ENCODE measurements at places on chromosomes 3 and 15.

- peak; percentile 83 for DNase-seq
Measured at GRCh38 chr3:14143271-14144225, 18.7 kb downstream of the TMEM43 start.

DNA sequence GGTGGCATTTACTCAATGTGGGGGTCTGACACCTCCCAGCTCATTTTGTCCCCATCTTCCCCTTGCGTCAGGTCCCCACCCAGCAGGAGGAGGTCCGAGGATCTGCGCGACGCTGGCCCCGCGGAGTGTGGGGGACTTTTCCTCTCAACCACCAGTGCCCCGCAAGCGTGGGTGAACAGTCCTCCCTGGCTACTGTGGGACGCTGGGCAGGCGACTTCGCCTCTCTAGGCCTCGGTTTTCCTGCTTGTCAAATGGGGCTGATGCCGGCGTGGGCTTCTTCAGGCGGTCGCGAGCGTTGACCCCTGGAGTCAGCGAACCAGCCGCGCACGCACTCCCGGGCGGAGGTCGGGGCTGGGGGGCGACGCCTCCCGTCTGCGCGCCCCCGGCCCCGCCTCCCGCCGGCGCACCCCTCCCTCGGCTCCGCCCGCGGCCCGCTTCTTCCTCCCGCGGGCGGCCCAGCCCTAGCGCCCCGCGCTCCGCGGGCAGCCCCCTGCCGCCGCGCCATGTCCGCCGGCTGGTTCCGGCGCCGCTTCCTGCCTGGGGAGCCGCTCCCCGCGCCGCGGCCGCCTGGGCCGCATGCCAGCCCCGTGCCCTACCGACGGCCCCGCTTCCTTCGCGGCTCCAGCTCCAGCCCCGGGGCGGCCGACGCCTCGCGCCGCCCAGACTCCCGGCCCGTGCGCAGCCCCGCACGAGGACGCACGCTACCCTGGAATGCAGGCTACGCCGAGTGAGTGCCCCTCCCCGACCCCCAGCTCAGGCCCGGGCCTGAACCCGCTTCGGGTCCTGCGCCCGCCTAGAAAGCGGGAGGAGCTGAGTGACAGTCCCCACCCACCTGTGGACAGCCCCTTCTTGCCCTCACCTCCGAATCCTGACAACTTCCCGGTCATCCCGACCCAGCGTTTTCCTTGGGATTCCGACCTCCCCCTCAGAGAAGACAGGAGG lies at the start of gene PPM1M:
TSS of gene PPM1M (plus strand) at position 438 of the 942 bp plus-strand sequence. CDS start at position 504, 66 bp downstream.
- DNase-seq, result no peak

GRCh38 chr3:21621181-21621651 lies 129.8 kb downstream of the ZNF385D start:
- DNase-seq, result peak; percentile 21

DNA sequence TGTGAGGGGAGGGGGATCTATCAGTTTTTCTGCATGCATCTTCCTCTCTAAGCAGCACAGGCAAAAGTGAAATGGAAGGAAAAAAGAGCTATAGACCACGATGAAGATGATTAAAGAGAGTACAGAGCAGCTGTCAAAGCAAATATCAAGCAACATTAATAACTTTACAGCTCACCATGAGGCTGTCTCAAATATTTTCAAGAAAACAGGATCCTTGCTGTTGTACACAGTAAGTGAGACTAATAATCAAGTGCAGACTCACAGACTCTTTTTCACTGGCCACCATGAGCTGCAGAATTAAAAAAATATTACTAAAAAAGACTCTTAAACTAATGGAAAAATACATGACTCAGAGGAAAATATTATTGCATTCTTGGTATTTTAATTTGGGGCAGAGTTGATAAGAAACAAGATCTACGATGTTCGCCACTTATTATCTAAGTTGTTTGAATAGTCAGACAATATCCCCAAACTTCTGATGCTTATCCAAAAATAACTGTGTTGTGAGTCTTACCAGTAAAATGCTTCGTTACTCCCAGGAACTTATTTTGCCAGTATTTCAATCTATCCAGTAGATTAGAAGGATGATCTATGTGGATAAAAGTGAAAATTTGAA lies 817.5 kb upstream of the ALCAM start:
- no peak for DNase-seq

DNA sequence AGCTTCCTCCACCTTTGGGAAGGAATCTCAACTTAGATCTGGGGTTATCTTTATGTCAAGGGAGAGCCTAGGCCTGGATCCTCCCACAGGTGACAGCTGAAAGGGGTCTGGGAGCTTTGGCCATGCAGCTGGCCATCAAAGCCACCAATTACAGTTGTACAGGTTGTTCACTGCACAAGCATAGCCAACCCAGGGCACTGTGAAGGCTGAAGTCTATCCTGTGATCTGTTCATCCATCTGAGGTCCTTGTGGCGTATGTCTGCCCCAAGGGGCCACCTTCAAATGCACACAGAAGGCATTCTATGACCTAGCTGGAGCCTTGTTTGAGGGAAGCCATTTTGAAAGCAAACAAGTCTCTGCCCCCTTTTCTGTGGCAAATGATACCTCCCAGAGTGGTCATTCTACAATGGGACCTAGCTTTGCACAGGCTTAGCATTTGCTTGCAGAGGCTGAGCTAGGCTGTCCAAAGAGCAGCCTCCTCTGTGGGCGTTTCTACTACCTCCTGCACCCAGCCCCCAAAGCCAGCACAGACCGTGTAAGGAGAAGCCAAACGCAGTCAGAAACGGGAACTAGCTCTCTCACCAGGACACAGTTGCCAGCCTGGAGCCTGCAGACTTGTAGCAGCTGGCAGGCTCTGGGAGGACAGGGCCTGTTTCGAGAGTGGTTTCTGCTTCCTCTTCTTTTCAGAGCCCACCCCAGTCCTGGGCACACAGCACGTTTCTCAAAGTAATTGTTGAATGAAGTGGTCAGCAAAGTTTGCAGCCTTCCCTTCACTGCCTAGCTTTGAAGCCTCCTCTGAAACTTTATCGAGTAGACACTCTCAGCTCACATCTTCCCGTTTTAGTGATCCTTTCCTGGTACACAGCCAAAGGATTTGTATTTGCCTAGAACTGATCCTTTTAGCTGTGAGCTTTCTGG lies 157.3 kb upstream of the SMAD3 start:
- no peak for DNase-seq

GRCh38 chr15:65885668-65886218 lies 16.5 kb downstream of the RAB11A start:
- no peak for DNase-seq

- DNase-seq, result no peak
Measured at GRCh38 chr3:140843656-140844055, 98.0 kb upstream of the SLC25A36 start.

DNA sequence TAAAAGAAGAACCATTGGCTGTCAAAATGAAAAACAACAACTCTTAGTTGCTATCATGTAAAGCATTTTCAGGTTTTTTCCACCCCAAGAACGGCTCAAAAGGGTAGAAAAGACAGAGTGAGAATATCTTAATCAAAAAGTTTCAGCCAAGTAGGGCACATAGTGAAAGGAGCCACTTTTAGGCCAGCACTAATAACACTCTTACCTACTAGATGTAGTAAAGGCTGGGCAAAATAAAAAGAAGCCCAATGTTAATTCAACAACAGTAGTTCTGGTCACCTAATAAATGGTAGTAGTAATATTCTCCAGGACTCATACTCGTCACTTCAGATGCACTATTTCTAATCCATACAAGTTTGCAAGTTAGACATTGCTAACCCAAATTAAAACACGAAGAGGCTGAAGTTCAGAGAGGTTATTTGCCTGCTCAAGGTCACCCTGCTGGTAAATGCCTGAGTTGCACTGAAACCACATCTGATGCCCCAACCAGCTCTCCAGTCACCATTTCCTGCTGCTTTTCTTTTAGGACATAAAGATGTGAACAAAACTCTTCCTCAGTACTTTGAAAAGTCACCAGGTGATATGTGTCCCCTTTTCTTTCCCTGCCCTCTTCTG lies 7.5 kb downstream of the GOLIM4 start:
- DNase-seq, result no peak
